Hippocampal formation (tissue), 2 donors: ENCODE measurements at places on chromosomes 11 and 22.

DNA sequence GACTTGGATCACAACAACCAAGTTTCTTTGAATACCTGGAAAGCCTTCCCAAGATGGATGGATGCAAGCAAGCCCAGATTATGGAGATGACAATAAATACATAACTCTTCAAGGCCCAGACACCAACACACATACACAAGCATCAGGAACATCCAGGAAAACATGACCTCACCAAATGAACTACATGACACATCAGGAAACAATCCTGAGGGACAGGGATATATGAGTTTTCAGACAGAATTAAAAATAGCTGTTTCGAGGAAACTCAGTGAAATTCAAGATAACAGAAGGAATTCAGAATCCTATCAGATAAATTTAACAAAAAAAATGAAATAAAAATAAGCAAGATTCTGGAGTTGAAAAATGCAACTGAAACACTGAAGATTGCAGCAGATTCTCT, 659.4 kb downstream of the METTL15 start:
- DNase-seq: no peak

DNA sequence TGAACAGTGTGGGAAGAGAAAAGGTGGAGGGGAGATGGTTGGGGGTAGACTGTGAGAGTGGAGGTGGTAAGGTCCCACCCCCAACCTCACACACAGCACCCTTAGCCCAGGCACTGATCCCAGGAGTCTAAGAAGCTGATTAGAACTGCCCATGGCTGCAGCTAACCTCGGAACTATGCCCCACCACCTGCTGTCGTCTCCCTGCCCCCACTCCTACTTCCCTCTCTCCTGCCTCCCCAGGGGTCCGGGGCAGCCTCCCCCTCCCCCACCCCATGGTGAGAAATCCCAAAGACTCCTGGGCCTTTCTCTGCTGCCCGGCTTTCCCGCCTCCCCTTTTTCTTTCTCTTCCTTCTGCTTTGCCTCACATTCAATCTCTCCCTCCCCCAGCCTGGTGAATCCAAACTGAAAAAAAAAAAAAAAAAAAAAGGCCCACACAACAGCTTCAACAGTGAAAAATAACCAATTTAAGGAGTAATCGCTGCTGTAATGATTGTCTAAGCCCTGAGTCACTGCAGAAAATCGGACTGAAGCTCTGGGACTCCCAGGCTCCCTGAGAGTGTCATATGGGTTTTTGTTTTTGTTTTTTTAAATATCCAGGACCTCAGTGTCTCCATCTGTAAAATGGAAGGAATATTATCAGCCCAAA, 9.6 kb upstream of the TP53I11 start:
- no peak for DNase-seq

- DNase-seq: no peak
Observed at GRCh38 chr22:41838842-41839618, 6.1 kb downstream of the SREBF2 start.

GRCh38 chr11:35717043-35717442, 54.5 kb downstream of the TRIM44 start:
- no peak for DNase-seq

DNA sequence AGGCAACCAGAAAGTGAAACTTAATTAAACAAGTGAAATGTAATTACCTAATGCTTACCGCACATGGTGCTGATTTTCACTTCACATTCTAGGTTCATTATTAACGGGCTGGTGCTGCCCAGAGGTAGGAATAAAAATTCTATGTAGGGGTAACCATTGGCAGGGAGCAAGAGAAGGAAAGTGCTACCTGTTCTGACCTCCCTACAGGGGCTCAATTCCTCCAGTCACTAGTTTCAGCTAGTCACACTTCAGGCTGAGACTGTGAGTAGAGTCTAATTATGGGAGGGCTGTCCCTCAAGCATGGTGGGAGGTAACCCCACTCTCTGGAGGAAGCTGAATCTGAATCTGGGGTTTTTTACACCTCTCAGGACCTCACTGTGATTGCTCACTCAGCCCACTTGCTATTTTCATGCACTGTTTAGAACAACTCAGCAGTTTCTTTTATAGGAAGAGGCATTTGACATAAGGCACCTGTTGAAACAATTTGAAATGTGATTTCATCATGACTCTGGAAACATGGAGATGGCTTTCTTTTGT, 75.4 kb downstream of the MAML2 start:
- DNase-seq: no peak

GRCh38 chr11:19867064-19867463, 154.4 kb downstream of the NAV2 start:
- DNase-seq: no peak

DNA sequence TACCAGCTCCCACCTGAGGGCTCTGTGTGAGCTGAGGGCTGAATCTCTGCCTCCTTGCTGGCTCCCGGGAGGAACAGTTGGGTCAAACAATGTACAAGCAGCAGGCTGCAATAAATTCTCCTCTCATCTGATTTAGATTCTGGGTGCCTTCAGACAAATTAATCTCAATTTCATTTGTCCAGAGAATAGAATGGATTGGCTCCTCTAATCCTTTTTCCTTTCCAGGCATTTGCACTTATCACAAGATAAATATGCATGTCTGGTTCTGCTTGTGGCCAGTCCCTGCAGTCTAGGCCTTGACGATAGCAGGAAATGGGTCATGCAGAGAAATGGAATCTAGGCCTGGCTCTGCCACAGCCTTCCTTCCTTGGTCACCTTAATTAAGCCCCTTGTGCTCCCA, 28.7 kb downstream of the UPB1 start:
- DNase-seq: no peak
